ENCODE measurements at places on chromosomes 5 and 9.

DNA sequence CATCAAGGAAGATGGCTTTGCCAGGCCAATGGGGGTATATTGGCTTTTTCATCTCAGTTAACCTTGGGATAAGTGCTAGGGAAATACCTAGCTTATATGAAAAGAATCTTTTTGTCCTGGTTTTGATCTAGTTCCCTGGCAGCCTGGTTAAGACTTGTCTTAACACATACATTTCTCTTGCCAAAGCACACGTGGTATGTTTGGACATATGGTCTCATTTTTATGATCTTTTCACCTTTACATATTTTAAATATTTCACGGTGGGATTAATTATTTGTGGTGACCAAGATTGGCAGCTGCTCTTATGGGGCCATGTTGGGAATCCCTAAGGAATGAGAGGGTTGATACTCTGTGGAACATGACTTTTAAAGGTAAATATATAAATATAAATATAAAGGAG lies 312.5 kb downstream of the NPR3 start:
- DNase-seq, result peak; percentile 86

GRCh38 chr5:80479713-80480112 lies 8.2 kb upstream of the FAM151B start:
- DNase-seq, result no peak

GRCh38 chr5:38719916-38720315 lies 125.9 kb upstream of the OSMR start:
- peak; percentile 53 for DNase-seq

GRCh38 chr9:77705636-77706035 lies 57.5 kb upstream of the GNA14 start:
- DNase-seq, result no peak

GRCh38 chr9:93186215-93186945 lies 2.4 kb downstream of the WNK2 start:
- no peak for DNase-seq

DNA sequence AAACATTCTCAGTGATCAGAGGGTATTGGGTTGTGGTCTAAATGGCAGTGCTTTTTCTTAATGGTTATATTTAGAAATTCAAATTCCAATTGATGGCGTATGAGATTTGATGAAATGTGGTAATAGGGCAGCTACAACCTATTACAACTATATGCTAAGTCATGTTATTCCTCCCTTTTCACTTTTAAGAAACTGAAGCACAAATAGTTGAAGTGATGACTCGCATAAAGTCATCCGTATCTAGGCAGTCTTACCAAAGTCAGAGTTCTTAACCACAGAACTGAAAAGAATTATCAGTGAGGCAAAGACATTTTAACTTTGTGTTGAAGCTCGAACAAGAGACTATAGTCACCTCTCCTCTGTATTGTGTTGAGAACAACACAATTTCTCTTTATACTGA lies 28.2 kb downstream of the C9orf152 start:
- DNase-seq, result peak; percentile 90

DNA sequence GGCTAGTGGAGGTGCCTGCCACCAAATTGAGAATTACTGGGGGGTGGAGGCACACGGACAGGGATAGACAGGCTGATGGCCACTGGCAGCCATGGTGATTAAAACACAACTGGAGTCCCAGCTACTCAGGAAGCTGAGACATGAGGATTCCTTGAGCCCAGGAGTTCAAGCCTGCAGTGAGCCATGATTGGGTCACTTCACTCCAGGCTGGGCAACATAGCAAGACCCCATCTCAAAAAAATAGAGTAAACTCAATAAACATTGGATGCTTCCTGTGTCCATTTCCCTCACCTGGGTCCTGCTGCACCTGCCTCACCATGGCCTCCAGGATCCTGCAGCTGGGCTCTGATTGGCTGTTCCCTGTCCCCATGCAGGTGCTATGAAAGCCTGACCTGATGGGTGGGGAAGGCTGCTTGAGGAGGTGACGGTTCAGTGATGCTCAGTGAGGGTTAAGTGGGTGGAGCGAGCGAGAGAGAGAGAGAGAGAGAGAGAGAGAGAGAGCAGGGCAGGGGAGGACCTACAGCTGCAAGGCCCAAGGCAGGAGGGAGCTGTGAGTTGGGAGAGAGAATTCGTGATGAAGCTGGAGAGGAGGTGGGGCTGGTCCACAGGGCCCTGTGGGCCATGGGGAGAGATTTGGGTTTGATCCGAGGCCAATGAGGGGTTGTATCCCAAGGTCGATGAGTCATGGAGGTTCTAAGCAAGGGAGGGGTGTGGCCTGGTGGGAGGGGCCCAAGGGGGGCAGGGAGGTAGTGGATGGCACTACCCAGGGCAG lies 36.7 kb upstream of the FUBP3 start:
- DNase-seq, result no peak

DNA sequence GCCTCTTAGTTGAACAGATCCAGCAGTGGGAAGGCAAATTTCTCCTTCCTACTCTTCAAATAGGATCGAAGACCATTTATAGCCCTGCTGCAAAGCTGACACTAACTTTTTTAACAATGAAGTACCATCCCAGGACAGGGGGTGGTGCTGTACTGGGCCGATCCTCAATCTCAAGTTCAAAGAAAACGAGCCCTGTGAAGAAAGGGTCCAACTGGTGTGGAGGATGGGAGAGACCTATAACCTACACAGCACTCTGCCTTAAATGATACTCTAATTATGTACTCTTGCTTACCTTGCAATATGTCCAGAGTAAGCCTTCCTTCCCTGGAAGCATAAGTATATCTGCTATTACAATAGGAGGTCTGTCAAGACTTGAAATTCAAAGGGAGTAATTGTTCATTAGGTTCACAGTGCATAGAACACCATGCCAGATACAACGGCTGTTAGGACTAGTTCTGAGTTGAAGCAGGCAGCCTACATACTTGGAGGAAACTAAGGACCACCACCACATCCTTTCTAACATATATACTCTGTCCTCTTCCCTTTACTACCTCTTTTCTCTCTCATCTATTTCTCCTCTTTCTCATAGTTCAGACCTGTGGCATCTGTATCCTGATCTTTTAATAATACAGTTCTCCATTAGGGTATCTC lies 6.2 kb downstream of the ETF1 start:
- no peak for DNase-seq

- DNase-seq, result no peak
These were observed 88.2 kb upstream of the BASP1 start for GRCh38 chr5:17129093-17129849.

All from fibroblast of upper back skin (primary cell).